ENCODE measurements at places on chromosomes 7 and 10. TPM values are rescaled to one million over a fixed set of nuclear protein-coding genes. Genes with fewer than 3 reads are reported as not detected.

The TWIST1 gene
- 47.8 TPM for total RNA-seq

The UBE2D1 gene
- total RNA-seq = 17.7 TPM

The POM121C gene
- 14.9 TPM for total RNA-seq

The RET gene
- total RNA-seq = not detected

The C10orf53 gene
- not detected for total RNA-seq

The FLNC gene
- total RNA-seq = 304 TPM

The PSD gene
- total RNA-seq = 1.0 TPM

The DGKI gene
- 21.1 TPM for total RNA-seq

The FAM25C gene
- total RNA-seq = not detected

The TNS3 gene
- 47.0 TPM for total RNA-seq

The SCD gene
- 19.5 TPM for total RNA-seq

The CYP3A7 gene
- total RNA-seq = not detected

The NRP1 gene
- total RNA-seq = 152 TPM

The SNCG gene
- 1.8 TPM for total RNA-seq

The AMPH gene
- 1.9 TPM for total RNA-seq

The NUTM2A gene
- total RNA-seq = 1.0 TPM

The CALN1 gene
- total RNA-seq = not detected

The FXYD4 gene
- not detected for total RNA-seq

The GJC3 gene
- total RNA-seq = not detected

The PKD2L1 gene
- total RNA-seq = not detected

The LRIT1 gene
- total RNA-seq = not detected

The FZD1 gene
- 15.1 TPM for total RNA-seq

The DYDC1 gene
- not detected for total RNA-seq

The DENND2A gene
- 2.4 TPM for total RNA-seq

The CXCL12 gene
- total RNA-seq = 364 TPM

The PPP1R17 gene
- not detected for total RNA-seq

The PAPSS2 gene
- 65.9 TPM for total RNA-seq

The CDNF gene
- 0.32 TPM for total RNA-seq
